ENCODE measurements at places on chromosomes 2 and 18.

DNA sequence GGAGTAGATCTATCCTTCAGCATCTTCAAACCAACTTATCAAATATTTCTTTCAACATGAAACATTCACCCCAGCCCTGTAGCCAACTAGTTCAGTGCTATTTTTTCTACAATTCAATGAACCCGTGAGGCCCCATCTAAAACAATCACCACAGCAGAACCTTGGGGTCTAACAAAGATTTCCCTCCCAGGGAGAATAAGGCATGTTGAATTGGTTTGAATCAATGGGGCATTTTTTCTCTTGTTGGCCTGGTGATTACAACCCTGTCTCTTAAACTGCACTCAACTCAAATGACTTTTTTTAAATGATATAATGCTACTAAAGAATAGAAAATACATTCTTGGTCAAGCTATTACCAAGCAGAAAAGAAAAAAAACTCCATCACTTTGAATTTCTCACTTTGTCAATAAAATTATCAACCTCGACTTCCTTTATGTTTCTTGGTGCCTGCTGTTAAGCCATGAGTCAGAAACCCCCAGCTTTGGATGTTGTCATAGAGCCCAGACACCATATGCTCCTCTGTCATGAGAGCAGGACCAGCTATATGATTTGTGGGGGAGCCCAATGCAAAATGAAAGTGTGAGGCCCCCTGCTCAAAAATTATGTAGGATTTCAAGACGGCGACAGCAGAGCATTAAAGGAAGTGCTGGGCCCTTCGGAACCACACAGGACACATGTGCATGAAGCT lies 282.4 kb downstream of the MEIS1 start:
- DNase-seq: peak; percentile 75

GRCh38 chr2:175251425-175252041 lies 70.0 kb upstream of the ATP5MC3 start:
- peak; percentile 45 for DNase-seq

GRCh38 chr2:157936406-157936805 lies 60.3 kb upstream of the ACVR1 start:
- DNase-seq: no peak

DNA sequence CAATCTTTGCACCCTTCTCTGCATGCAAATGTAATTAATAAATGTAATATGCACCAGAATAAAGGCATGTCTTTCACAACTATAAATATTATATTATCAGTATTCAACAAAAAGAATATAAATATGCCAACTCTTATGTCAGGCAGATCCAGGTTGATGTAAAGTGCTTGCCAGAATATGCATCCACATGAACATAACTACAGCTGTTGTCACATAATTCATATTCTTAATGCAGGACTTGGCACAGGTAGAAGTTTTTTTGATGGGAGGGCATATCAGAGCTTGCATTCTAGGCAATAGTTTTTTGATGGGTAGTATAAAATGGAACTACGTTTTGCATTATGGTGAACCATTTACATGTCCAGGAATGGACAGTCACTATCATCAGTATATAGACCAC lies 544.3 kb downstream of the ZNF804A start:
- no peak for DNase-seq

DNA sequence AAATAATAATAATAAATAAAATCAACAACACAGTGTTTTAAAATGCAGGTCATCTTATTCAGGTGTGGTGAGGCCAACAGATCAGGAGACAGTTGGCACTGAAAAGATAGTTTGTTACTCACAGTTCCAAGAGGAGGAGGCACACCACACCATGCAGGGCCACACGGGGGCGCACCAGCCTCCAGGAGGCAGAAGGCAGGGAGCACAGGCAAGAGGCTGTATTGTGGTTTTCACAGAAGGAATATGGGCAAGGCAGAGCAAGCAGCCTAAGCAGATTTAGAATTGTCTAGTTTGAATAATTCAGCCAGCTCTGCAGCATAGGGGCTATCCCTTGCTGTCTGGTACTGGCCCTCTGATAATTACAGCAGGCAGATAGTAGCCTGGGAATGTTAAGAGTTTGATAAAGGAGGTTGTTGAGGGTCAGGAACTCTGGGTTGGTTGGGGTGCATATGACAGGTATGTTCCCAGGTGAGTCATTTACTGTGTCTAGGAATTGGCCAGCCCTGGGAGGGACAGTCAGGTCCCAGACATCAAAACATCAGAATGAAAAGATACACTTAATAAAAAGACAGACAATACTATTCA lies 31.3 kb downstream of the KIAA2012 start:
- DNase-seq: peak; percentile 40

GRCh38 chr2:170845343-170845742 lies 28.7 kb downstream of the GAD1 start:
- no peak for DNase-seq

DNA sequence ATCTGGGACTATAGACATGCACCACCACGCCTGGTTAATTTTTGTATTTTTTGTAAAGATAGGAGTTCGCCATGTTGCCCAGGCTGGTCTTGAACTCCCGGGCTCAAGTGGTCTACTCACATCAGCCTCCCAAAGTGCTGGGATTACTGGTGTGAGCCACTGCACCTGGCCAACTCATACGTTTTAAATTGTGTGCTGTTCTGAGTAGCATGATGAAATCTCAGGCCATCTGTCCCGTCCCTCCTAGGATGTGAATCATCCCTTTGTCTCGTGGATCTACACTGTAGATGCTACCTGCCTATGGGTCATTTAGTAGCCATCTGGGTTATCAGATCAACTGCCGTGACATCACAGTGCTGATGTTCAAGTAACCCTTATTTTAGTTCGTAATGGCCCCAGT lies 38.5 kb upstream of the RMP24 start:
- no peak for DNase-seq

DNA sequence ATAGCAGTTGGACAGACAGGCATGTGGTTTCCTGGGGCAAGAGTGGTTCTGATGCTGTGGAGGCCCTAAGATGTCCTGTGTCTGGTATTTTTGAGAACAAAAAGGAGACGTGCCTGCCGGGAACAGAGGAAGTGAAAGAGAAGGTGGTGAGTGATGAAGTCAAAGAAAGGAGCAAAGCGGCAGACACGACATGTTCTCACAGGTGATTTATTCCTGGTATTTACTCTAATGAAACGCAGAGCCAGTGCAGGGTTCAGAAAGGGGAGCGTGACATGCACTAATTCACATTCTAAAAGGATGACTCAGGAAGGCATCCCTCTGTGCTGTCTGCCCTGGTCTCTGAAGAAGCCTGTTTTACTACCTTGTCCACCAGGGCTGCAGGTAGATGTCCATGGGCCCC lies 211.0 kb downstream of the KCNE4 start:
- peak; percentile 54 for DNase-seq

- DNase-seq: no peak
Observed at GRCh38 chr2:217479566-217479965, 523.2 kb downstream of the TNS1 start.

GRCh38 chr2:112494828-112495227 lies 12.9 kb downstream of the TTL start:
- DNase-seq: no peak

- no peak for DNase-seq
Observed at GRCh38 chr2:223300326-223300725, 248.3 kb downstream of the KCNE4 start.

- no peak for DNase-seq
Observed at GRCh38 chr2:20868377-20868776, 45.5 kb upstream of the LDAH start.

DNA sequence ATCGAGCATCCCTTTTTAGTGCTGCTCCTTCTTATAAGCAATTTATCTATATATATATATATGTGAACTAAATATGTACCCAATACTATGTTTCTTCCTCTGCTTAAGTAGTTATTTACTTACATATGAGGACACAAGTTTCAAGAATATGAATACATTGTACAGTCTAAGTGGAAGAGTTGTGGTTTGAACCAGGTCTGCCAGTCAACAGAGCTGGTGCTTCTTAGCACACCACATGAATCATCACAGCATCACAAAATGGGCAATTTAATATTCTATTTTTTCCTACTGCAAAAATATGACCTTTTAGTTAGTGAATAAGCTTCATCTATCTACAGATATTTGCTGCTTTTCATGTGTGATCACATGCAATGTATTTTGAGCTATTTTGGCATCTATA lies 64.4 kb upstream of the SPAG16 start:
- peak; percentile 24 for DNase-seq

GRCh38 chr2:230326453-230327417 lies at the start of gene SP140L:
Gene SP140L, plus strand, starts transcription at chr2:230327193. Its CDS starts 77 bp downstream, at chr2:230327270.
- peak; percentile 85 for DNase-seq

- peak; percentile 68 for DNase-seq
Observed at GRCh38 chr2:168166902-168167510, 80.4 kb downstream of the STK39 start.

- peak; percentile 19 for DNase-seq
Observed at GRCh38 chr2:136247204-136247950, 129.4 kb upstream of the CXCR4 start.

- DNase-seq: peak; percentile 61
Observed at GRCh38 chr2:197168705-197169104, 141.9 kb downstream of the ANKRD44 start.

GRCh38 chr2:241551998-241552737 lies 6.4 kb upstream of the BOK start:
- no peak for DNase-seq

- peak; percentile 39 for DNase-seq
Observed at GRCh38 chr2:43537137-43537536, 58.7 kb downstream of the THADA start.

DNA sequence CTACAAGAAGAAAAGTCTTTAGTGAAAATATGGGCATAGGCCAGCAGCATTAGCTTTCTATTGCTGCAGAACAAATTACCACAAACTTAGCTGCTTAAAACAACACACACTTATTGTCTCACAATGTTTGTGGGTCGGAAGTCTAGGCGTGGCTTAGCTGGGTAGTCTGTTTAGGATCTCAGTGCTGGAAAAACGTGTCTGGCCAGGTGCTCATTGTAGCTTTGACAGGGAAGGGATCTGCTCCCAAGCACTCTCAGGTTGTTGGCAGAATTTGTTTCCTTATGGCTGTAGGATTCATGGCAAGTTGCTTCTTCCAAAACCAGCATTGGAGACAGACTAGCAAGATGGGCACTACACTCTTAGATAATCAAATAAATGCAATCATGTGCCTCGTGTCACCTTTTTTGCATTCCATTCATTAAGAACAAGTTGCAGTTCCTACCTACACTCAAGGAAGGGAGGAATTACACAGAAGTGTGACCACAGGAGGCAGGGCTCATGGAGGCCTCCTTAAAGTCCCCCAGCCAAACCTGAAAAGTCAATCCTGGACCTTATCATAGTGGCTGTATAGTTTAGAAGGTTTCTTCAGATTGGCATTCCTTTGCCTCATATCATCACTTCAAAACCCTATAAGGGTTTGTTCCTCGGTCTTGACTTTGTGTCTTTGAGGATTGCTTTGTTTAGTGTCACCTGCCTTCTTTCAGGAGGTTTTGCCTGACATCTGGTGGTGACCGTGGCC lies 17.3 kb downstream of the MRPL30 start:
- no peak for DNase-seq

GRCh38 chr2:159595410-159596046 lies 20.8 kb downstream of the BAZ2B start:
- peak; percentile 18 for DNase-seq

DNA sequence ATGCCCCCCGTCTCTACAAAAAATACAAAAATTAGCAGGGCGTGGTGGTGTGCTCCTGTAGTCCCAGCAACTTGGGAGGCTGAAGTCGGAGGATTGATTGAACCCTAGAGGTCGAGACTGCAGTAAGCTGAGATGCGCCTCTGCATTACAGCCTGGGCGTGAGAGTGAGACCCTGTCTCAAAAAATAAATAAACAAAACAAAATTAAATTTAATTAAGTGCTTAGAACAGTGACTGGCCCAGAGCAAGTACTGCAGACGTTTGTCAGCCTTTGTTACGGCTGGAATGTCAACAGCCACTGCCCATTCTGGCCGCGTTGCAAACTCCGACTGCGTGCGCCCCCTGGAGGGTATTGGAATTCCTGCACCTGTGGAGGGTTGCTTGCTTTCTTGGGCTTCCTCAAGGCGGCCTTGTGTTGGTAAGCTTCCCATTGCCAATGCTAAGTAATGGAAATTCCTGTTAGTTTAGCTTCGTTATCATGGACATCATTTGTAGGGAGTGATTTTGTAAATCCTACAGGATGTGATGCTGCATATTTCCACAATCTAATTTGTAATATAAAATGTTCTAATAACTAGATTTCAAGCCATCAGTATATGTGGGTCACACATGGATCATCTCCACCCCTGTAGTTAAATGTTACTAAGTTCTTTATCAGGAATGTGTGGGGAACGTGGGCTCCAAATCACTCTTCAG lies 15.9 kb upstream of the ATP6V1B1 start:
- peak; percentile 62 for DNase-seq

DNA sequence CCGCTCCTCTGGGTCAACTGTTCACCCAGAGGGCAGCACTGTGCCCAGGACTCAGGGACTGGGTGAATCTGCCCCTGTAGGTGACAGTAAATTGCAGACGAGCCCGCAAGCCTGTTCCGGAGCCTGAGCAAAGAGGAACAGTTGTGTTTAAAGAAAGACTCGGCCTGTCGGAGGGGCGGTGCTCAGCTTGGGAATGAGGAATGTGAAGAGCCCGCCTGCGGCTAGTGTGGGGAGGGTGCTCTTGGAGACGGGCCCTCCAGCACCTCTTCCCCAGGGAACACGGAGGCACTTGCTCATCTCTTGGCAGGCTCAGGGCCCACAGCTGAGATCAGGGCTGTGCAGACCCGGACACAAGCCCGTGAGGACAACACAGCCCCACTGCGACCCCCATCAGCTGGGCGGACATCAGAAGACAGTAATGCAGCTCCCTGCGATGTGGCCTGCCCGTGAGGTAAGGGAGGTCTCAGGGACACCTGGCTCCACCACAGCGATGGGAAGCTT lies 299.0 kb downstream of the NDUFA10 start:
- DNase-seq: no peak

- DNase-seq: no peak
Observed at GRCh38 chr2:5685225-5685624, 7.0 kb upstream of the SOX11 start.

- peak; percentile 66 for DNase-seq
Observed at GRCh38 chr2:85655961-85656417, 12.0 kb downstream of the SFTPB start.

- DNase-seq: no peak
Observed at GRCh38 chr18:68713131-68713530, 1.8 kb downstream of the TMX3 start.

DNA sequence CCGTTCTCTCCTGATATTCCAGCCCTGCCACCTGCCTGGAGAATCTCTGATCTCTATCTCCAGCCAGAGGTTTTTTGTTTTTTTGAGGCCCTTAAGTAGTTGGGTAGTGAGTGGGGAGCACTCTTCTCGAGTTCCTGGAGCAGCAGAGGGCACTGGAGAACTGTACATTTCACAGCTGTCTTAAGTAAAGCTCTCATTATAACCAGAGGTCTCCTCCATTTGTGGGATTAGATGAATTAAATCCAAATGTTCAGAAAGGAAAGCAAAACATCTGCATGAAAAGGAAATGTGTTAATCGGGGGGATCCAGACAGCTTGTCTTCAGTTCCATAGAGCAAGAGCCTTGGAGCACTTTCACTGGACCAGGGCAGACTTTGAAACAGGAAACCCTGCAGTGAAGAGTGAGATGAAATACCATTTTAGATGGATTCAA lies 32.8 kb downstream of the AOX1 start:
- DNase-seq: peak; percentile 74

GRCh38 chr2:17057109-17058017 lies 391.7 kb upstream of the CYRIA start:
- DNase-seq: no peak

GRCh38 chr2:66895206-66895605 lies 460.3 kb downstream of the MEIS1 start:
- no peak for DNase-seq

- DNase-seq: no peak
Observed at GRCh38 chr18:79928563-79928960, 22.9 kb downstream of the SLC66A2 start.

GRCh38 chr2:190277234-190278112 lies 42.2 kb downstream of the HIBCH start:
- DNase-seq: peak; percentile 70
